ENCODE measurements at places on chromosomes 4 and X.
A peak's percentile ranks its signal among the peaks of the same experiment; 100 is the strongest.

DNA sequence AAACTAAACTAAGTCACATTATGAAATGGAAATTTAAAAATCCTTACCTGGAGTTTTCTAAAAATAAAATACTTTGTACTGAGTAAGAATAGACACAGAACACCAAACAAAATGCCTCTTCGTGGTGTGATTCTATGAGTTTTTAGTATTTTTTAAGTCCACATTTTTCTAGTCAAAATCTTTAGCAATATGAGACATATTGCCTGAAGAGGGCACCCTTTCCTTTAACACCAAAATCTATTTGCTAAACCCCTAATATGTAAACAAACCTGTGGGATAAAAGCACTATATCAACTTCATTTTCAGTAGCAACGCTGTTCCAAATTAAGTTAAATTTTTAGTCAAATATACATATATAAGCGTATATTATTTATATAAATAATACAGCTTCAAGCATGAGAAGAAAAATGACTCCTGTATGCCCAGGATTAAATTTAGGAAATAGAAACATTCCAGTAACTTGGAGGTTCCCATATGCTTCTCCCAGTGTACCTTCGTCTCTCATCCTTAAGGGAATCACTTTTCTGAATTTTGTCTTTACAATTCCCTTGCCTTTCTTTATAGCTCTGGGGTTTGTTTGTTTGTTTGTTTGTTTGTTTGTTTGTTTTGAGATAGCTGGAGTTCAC is 23.0 kb upstream of the PGM2 start:
- peak; percentile 20 for DNase-seq

DNA sequence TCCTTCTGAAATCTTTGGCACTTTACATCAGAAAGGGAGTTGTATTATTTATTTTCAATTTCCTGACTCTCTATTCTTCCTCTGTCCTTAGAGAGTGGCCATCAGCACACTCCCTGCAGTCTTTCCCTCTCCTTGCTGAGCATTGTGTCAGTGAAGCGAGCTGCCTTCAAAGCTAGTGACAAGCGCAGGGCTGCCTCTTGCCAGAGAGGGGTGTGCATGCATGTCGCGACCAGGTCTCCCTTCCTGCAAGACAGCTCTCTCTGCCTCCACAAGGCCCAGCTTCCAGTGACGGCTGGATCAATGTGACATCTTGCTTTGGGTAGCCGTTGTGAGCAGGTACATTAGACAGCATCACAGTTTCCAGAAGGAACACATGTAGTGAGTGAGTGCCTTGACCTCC is 810.9 kb upstream of the TENM3 start:
- no peak for DNase-seq

GRCh38 chrX:52979993-52980392 is 21.7 kb upstream of the FAM156A start:
- DNase-seq, result no peak

- no peak for DNase-seq
Observed at GRCh38 chrX:44308869-44309268, 34.6 kb downstream of the EFHC2 start.

DNA sequence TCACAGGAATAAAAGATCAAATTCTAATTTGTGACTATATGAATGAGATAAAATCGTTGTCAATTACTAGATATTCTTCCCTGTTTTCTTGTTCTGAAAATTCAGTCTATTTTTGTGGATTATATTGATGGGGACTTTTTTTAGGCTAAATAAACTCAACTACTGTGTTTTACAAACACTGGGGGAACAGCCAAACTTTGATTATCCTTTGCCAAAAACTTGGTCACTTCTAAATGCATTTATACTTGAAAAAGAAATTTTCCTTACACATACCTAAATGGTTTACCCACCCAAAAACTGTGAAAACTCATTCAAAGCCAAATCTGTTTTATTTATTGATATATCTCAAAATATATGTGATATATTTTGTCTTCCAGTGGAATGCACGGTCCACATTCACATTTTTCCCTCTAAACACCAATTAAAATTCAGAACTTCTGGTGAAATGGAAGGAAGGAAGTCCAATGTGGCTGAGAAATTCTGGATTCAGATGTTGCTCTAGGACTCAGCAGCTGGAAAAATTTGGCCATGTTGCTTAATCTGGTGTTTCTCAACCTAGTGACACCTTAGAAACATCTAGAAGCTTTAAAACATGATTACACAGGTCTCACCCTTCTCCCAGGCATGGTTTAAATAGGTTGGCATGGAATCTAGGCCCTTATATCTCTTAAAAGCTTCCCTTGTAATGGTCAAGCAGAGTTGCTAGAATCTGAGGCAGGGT is 28.6 kb upstream of the ARHGAP24 start:
- DNase-seq, result no peak

GRCh38 chr4:22020129-22020528 is 71.6 kb upstream of the KCNIP4 start:
- DNase-seq, result no peak

- no peak for DNase-seq
Observed at GRCh38 chr4:72663828-72664227, 94.8 kb upstream of the ADAMTS3 start.

GRCh38 chrX:136767104-136767941 is 13.4 kb downstream of the ARHGEF6 start:
- peak; percentile 46 for DNase-seq

GRCh38 chrX:70921709-70922352 is 9.1 kb downstream of the SLC7A3 start:
- no peak for DNase-seq

DNA sequence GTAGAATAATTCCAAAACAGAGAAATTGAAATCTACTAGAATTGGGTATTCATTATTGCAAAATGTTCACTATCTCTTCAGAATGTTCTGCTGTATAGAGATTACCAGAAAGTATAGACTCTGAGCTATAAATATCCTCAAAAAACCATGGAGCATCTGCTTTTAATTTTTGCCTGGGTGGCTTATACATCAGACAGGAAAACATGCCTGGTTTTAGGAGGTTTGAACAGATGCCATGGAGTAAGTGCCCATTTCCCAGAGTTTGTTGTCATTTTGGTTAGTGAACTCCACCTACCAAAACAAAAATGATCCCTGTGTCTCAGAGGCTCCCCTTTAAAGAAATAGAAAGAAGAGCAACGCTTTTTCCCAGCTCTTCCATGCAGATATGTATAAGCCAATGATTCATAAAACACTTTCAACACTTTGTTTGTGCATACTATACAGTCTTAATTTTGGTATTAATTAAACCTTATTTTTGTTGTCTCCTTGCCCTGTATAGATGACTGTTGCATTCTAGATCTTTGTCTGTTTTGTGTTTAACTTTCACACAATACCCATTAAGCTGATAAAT is 68.7 kb downstream of the MEPE start:
- DNase-seq, result no peak

GRCh38 chr4:176642472-176642871 is 150.2 kb downstream of the VEGFC start:
- no peak for DNase-seq

DNA sequence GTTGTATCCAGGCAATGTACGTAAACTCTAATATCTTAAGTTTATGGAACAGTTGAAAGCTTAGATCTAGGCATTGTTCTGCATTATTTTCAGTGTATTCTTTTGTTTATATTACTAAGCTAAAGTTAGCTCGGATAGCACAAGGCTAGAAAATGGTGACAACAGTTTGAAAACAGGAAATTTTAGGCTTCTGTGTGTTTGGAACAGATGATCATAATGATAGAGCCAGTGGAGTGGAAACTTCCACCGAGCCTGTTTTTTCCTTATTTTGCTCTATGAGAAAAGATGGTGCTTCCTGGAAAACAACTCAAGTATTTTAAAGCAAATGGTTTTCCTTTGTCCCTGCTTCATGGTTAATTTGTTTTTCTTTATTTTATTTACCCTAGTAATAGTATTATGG is 70.8 kb downstream of the GAB1 start:
- DNase-seq, result no peak

- DNase-seq, result no peak
Observed at GRCh38 chrX:44344194-44344593, 722 bp upstream of the EFHC2 start.

DNA sequence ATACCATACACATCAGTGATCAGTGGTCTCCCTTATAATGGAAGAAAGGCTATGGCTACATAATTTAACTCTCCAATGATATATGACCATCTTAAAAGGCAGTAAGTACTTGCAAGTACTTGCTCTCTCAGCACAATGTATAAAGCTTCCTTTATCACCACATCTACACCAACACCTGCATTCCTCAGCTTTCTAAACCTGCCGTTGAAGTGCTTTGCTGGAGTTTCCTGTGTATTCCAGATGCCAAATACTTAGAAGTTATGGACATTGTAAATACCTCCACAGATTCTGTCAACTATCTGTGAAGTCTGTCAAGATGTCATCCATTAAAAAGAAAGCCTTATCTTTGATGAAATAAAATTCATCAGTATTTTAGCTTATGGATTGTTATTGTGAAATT is 335.0 kb upstream of the GALNTL6 start:
- DNase-seq, result no peak

DNA sequence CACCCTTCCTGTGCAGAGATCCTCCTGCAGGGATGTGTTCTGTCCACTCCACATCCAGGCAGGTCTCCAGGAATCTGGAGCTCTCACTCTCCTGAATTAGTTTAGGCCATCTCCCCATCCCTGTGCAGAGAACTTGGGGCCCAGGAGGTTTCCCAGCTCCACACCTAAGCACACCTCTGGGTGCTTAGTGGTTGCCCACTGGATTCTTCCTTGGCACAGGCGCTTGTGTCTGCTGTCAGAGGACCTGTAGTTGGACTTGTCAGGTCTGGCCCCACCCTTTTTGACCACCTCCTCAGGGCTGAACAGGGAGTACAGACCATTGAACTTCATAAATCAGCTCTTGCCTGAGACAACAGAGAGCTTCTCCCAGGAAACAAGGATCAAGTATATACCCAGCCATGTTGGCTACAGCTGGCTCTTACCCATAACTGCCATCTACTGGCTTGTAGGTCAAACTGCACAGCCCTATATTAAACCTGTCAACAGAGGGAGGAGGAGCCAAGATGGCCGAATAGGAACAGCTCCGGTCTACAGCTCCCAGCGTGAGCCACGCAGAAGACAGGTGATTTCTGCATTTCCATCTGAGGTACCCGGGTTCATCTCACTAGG is 275.5 kb downstream of the PPARGC1A start:
- DNase-seq, result no peak

DNA sequence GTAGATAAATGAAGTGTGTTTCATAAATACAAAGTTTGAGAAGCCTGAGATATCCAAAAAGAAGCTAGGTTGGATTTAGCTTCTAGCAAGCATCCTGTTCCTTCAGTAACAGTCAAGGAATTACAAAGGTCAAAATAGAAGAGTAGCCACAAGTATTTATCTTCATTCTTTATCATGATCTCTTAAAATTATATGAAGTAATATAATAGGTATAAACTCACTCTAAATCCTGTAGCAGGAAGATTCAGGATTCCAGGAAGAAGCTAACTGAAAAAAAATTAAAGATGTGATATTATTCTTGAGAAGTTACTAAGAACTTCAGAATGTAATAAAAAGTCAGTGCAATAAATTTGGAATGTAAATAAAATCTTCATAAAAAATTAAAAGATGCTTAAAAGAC is 31.1 kb upstream of the RXFP1 start:
- DNase-seq, result no peak

DNA sequence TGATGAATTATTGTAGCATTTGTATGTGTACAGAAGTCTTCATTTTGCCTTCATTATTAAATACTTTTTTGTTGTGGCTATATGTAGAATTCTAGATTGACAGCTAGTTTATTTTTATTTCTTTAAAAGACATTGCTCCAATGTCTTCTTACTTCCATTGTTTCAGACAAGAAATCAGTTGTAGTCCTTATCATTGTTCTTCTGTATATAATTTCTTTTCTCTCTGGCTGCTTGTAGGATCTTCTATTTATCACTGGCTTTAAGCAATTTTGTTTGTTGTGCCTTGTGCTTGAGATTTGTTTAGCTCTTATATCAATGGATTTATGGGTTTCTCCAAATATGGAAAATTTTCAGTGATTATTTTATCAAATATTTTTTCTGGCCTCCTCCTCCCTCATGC is 13.5 kb upstream of the GATB start:
- no peak for DNase-seq

GRCh38 chr4:93182722-93183121 is 645.8 kb upstream of the ATOH1 start:
- no peak for DNase-seq

- no peak for DNase-seq
Observed at GRCh38 chr4:26299254-26299882, 21.4 kb upstream of the RBPJ start.

DNA sequence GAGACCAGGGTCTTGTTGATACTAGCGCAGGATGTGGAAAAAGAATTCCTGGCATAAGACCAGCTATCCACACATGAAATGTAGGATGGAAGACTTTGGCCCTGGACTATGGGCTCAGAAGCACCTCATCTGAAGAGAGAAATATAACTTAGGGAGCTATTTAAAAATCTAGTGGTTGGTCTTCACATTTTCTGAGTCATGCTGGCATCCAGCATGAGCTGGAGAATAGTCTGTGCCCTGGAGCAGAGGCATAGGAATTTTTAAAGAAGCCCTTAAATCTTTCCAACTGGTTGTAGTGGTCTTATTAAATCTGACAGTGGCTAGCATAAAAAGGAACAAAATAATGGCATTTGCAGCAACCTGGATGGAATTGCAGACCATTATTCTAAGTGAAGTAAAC is 86.3 kb downstream of the SMARCA5 start:
- no peak for DNase-seq

- DNase-seq, result no peak
Observed at GRCh38 chr4:36163198-36163597, 81.1 kb downstream of the ARAP2 start.

DNA sequence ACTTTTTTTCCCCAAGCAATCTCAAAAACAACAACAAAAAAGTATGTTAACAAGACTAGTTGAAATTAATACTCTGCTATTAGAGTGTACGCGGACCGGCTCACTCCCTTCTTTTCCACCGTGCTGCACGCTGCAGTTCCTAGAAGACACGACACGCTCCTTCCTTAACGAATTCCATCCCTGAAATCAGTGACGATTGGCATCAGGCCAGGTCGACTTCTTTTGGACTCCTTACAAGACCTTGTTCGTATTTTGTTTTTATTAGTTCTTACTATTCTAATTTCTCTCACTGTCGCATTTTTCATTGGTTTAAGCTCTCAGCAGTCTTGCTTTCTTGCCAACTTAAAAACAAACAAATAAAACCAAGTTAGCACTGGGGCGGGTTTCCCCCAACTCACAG is 175.8 kb upstream of the PITX2 start:
- no peak for DNase-seq

DNA sequence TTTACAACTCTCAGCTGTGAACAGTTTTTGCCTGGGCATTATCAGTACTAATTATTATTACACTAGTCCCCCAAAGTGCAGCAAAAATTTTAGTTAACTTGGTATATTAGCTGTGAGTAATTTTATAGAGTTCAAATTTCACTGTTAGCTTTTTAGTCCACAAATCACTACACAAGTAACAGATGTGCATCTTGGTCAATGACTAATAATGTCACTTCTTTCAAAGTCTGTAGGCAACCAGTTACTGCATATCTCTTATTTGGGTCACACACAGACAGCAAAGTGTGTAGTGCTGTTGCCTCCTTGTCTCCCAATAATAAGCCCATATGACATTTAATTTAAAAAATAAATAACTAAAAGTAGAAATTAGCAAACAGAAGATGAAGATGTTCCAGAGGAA is 159.9 kb downstream of the SCFD2 start:
- no peak for DNase-seq
